ENCODE measurements at places on chromosomes 12 and 14.
A peak's percentile ranks its signal among the peaks of the same experiment; 100 is the strongest.

DNA sequence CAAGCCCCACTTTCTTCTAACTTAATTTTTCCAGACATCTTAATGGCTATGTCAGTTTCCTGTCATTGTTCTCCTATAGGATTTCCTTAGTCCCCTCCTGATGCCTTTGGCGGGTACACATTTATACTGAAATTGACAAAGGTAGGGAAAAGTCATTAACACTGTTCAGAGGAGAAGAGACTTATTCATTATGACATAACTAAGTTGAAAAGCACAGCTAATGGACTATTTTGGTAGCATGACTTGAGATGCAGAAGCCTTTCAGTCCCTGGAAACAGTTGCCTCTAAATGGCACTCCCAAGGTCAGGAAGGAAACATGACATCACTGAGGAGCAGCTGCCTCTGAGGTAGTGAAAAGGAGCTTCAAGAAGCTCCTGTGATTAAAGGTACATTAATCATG lies 317.5 kb upstream of the KITLG start:
- DNase-seq = no peak

DNA sequence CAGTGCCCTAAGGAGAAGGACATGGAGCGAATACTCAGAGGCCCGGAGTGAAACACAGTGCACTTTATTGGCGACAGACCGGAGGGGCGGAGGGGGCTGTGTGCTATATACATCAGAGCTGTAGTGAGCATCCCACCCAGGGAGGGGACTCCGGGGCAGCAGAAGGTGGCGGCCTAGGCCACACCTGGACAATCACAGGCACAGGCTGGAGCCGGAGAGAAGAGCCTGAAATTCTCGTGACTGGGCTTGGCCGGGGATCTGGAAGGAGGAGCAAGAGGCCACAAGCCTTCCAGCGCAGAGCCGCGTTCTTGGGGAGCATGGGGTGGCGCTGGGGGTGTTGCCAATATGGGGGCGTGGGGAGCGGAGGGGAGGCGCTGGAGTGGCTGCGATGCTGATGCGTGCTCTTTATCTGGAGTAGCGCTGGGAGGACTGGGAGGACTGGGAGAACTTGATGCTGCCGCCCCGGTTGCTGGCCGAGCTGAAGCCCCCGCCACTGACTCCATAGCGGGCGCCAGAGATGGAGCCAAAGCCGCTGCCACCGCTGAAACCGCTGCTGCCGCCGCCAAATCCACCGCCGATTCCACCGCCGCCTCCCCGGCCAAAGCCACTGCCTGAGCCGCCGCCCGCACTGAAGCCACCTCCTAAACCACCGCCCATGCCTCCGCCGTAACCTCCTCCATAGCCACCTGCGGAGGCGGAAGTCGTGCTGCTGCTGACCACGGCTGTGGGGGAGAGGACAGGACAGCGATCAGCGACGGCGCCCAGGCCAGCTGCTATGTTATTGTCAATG lies 6.1 kb downstream of the KRT3 start:
- no peak for DNase-seq

DNA sequence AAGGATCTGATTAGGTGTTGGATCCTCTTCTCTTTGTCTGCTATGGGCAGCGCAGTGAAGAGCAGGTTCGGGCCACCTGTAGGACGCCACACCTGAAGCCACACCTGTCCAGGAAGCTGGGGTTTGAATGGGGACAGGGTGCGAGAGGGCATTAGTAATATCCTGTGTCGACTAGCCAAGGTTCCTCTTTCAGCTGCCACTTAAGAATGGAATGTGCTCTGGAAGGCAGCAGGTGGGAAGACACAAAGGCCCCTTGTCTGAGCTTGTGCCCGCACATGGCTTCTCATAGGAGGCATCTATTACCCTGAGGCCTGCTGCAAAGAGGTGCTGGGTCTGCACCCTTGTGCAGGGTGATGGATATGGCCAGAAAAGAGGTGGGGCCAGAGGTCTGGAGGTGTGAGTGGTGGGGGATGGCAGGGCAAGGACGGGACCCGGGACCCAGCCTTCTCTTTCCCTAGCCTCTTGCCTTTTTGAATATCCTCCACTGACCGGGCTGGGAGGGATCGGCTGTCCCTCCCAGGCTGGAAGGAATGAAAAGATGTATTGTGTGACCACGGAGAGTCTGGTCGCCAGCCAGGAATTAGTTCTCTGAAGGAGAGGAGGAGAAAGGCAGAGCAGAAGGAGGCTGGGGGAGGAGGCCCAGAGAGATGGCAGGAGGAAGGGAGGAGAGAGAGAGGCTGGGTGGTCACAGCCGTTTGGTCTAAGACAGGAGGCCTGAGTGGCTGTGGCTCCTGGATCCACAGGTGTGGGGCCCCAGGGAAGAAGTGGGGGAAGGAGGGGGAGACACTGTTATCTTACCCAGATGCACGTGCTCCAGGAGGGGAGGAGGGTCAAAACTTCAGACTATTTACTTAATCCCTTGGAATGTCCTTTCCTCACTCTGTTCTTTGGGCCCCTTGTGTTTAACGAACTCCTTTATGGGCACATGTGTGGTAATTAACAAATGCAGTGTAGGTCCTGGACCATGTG lies 101.5 kb downstream of the SMOC1 start:
- DNase-seq = peak; percentile 38

DNA sequence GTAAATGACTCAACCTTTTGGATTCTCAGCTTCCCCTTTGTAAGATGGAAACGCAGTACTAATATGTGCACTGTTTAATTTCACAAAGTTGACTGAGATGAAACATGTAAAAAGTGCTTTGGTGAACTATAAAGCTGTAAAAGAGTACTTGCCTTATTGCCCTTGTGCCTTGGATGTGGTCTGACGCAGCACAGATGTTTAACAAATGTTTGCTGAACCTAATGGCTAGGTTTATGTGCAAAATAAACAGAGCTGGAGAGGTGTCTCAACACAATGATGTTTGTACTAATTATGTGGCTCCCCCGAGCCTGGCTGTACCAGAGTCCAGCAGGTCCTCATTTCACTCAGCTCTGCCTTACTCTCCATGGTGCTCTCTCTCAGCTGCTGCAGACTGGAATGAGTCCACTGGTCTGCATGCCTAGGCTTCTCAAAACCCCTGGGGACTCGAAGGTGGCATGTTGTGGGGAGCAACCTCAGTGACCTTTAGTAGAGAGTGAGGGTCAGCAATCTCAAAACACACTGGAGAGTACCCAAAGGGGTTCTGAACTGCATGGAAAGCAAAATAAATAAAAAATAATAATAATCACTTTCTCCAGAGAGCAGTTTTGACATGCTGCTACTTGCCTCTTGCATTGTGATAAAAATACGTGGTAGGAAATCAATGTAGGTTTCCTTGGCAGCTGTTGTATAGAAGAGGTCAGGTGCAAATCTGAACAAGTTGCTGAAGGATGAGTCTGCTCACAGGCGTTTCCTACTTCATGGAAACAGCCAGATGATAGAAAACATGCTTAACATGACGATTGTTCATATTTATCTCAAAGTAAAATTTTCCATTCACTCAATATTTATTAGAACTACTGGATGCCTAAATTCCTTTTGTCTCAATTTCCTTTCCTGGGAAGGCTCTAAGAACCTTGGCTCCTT lies 8.5 kb upstream of the AMIGO2 start:
- no peak for DNase-seq

DNA sequence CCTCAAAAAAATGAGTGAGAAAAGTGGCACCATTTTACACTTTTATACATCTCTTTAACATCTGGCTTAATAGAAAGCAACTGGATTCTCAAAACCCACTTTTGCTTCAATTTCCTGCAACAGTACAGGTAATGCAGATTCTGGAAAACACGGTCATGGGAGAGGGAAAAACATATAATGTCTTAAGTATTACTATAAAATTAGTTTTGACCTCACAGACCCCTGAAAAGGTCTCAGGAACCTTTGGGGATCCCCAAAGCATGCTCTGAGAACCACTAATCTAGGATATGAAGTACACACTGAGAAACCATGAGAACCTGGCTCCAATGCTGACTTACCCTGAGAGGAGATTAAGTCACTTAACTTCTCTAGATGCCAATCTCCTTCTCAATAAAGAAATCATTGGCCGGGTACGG lies 64.7 kb downstream of the PPP2R5E start:
- no peak for DNase-seq

DNA sequence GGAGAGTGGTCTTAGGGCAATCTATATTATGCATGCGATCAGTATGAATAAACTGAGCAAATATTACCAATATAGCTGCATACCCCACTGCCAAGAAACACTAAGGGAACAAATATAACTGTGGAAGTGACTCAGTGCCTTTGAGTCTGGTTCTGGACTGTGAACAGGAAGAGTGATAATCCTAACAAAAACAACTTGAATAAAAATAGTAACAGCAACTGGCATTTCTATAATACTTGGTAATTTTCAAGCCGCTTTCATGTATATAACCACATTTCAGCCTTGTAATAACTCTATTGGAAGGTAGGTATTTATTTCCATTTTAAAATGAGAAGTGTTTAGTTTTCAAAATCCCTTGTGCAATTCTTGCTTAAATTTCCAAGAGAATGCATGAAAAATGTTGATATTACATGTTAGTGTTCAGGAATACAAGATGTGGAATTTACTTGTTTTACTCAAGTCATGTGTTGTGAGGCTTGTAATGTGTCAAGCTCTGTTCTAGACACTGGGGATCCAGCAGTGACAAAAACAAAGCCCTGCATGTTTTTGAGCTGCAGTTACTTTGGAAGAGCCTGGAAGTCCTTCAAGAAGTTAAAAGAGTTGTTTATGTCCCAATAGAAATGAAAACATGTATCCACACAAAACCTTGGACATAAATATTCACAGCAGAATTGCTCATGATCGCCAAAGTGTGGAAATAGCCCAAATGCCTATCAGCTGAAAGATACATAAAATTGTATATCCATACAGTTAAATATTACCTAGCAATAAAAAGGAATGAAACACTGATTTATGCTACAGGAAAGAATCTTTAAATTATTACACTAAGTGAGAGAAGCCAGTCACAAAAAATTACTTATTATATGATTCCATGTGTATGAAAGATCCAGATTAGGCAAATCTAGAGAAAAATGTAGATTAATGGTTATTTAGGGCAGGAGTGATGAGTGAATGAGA lies 338.1 kb upstream of the TMEM132C start:
- no peak for DNase-seq

DNA sequence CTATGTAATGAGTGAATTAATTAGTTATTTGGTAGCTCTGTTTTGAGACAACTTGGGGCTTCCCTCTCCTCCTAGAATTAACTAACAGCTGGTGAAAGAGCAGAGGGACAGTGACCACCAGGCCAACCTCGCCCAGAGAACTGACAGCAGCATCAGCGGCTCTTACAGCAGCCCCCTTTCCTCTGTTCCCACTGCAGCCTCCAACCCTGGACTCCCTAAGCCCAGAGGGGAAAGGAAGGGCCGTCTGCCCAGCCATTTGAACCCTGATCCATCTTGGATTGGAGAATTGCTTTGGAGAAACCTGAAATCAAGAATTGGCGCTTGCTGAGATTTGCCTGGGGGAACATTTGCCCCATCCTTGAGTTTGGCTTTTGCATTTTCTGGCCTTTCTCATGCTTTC lies 45.5 kb downstream of the B4GALNT3 start:
- no peak for DNase-seq

- no peak for DNase-seq
These were observed 116.7 kb upstream of the FOXN3 start for GRCh38 chr14:89533766-89534165.

- no peak for DNase-seq
These were observed 67.5 kb downstream of the TMX1 start for GRCh38 chr14:51307551-51307950.

DNA sequence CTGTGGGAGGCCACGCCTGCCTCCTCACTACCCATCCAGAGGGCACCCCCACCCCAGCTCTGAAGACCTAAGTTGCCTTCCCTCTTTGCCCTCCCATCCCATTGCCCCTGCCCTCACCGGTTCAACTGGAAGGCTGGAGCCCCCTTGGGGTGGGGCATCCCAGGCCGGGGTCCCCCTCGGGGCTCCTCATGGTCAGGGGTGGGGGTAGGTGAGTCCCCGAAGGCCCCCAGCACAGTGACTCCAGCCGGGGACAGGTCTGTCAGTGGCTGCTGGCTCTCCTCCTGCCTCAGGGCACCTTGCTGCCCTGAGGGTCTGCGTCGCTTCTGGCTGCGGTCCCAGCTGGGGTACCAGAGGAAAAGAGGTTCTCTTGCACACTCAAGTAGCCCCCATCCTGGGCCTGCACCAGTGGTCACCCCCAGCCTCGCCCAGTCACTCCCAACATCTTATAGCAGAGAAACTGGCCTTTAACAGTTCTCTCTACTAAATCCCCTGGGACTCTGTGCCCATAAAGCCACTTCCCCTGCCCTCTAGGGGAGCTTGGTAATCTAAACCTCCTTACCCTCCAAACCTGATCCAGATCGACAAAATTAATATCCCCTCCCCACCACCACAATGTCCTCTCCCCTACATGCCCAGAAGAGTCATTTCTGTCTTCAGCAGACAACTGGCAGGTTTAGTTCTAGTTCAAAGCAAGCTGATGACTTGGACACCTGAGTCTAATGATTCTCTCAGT lies 5.1 kb downstream of the PIANP start:
- DNase-seq = no peak

DNA sequence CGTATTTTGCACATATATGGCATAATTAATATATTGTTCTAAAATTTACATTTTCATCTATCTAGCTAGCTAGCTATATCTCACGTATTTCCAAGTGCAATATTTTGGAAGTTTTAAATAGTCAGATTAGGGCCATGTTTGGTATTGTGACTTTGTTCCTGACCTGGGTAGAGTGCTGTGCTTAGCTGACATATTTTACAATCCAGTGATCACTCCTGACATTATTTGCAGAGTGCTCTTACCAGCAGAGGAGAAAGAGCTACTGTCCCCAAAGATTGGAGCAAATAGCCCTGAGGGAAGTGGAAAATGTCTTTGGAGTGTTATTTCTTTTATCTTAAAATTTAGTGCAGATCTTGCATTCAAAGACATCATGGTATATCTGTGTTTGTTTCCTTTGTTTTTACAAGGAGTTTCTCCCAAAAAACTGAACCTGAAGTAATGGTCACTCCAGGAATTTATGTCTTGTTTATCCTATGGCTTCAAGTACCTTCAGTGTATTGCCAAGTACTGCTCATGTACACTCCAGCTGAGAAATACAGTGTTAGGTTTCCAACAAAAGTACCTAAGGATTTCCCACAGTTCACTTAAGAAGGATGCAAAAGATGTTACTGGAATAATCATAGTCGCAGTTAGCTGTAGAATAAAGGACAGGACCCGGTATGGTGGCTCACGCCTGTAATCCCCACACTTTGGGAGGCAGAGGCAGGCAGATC lies 49.4 kb upstream of the PSMA6 start:
- DNase-seq = no peak

DNA sequence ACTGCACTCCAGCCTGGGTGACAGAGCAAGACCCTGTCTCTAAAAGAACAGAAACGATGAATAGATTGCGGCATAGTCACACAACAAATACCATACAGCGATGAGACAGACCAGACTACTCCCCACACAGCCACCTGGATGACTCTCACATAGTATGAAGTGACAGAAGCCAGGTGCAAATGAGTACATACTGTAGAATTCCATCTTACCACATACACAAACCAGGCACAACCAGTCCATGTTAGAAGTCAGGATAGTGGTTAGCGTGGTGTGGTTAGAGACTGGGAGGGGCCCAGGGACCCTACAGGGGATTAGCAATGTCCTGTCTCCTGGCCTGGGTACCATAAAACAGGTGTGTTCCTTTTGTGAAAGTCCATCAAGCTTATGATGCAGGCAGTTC lies 53.8 kb downstream of the FAM222A start:
- no peak for DNase-seq

Measured in neuronal stem cell (in vitro differentiated cells).